ENCODE measurements at places on chromosomes 3 and 15.

DNA sequence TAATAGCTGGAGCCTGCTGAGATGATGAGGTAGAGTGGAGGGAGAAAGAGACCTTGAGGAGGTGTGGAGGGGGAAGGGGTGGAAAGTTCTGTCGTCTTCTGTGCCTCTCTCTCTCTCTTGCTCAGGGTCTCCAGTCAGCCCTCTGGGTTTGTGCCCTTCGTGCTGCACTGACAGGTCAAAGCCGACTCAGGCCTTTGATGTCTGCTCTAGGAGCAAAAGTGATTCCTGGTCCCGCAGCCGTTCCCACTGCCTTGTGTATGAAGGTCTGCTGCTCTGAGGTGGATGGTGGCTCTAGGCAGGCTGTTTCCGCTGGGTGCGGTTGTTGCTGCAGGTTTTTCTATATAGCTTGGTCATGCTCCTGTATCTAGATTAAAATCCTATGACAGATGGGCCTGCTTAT lies 89.4 kb downstream of the IGF1R start:
- DNase-seq: no peak

GRCh38 chr3:112002096-112002971 lies 3.6 kb downstream of the TAGLN3 start:
- no peak for DNase-seq

DNA sequence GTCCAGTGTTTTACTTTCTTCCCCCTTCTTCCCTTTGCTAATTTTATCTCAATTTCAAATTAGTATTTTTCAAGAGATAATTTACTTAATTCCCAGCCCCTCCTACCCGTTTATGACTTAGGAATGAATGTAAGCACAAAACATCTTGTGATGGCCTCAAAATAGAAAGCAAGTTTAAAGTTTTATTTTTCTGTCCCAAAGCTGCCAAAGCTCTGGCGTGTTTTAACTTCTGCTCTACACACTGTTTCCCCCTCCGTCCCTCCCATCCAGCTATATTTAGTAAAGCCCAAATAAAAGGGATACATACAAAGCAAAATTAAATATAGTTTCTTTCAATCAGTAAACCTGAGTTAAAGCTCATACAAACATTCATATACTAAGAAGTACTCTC lies 59.9 kb downstream of the IGF2BP2 start:
- DNase-seq: no peak

- DNase-seq: no peak
Observed at GRCh38 chr3:149813367-149814281, 609 bp downstream of the RNF13 start.

GRCh38 chr15:40052604-40053003 lies 13.6 kb upstream of the SRP14 start:
- no peak for DNase-seq

DNA sequence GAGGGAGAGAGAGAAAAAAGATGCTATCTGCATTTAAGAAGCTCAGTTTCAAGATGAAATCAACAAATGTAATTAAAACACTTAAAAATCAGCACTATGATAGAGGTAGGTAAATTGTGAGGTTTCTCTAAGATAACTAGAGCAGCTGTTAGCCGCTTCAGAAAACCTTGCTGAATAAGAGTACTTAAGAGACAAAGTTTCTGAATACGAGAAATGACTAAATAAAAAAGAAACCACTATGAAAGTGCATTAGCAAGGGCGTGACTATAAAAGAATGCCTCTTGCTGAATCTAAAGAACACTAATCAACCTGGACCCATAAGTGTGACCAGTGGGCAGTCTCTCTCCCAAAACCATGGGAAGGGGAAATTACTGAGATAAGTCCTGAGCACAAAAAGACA lies 41.8 kb downstream of the IQCB1 start:
- DNase-seq: no peak

DNA sequence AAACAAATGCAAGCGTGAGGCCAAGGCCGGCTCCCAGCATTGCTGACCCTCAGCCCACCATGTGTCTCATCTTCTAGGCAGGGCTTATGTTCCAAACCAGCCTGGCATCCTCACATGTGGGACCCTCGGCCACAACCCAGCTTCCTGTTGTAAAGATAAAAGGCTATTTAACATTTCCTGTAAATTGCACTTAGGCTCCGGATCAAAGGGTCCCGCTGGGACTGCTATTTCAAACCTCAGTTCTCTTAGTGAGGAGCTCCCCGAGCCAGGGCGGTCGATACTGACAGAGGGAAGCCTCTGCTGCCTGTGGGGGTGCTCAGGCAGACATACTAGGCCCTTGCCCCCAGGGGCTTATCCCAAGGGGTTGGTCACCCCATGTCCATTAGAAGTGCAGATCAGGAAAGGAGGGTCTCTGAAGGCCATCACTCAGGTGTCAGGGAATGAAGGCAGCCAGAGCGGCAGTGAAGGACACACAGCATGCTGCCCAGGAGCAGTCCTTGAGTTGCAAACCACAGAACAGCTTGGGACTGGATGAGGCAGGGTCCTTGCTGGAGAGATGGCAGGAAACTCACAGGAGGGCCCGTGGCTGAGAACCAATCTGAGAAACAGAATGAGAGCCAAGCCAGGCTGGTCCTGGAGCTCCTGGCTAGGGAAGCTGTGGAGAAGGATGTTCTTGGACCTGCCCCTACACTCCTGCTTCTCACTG lies 239.9 kb downstream of the TLE3 start:
- no peak for DNase-seq

DNA sequence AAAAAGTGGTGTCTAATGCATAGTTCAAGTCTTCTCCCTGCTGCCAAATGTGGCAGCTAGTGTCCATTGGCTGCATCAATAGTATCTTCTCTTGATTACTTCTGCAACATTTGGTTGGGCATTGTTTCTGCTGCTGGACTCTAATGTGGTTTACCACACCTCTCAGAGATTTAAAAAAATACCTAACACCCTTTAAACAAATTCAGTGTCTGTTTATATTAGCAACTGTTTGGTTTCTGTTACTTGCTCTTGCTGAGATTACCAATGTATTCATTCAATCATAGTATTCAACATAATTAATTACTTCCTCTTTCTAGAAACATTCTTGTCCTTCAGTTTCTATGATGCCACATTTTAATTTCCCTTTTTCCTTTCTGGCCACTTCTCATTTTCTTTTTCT lies 20.3 kb upstream of the NECTIN3 start:
- no peak for DNase-seq

Measured in activated naive CD4-positive, alpha-beta T cell (primary cell).